ENCODE measurements at places on chromosomes 7 and 10.

DNA sequence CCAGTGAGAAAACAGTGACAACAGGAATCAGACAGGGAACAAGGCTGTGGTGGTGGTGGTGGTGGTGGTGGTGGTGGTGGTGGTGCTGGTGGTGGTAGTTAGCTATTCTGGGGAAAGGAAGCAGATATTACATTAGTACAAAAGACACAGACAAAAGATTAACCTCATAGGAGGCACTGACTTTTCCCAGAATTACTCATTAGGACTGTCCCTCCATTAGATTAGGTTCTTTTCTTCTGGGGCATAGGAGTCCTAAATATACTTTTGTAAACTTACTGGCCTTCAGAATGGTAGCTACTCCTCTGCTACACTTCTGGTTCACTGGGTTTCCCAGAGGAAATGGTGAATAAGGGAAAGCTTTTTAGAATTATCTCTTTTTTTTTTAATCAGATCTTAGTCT is 156.6 kb upstream of the SEMA3D start:
- DNase-seq: no peak

DNA sequence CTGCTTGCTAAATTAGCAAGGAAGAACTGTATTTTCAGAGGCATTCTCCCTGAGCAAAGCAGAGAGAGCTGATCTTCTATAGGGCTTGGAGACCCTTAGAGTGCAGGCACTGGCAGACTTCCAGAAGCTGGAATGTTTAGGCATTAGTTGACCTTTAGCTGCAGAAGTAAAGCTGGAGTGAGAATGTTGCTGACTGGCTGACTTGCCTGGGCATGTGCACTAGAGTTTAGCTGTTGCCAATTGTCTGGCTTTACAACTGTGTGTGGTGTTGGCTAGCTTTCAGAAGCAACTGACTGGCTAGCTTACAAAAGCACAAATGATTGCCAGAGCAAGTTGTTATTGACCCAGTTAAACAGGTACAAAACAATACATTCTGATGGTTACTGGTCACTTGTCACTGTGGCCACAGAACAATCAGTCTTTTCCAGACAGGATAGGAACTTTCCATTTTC is 25.1 kb downstream of the FAM13C start:
- DNase-seq: no peak

DNA sequence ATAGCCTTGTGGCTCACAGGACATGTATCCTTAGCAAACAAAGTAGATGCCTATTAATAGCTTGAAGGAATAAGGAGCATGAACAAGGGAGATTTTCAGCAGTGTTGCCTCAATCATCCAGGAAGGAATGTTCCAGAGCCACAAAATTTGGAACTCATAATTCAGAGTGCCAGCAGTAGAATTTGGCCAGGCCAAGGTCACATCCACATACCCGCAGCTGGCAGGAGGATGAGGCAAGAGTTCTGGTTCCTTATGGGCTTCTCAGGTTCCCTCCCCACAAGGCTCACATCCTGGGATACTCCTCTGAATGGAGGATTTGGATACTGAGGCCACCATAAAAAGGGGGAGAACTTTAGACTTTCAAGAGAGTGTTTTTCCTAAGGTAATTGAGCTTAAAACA is 45.8 kb downstream of the SUFU start:
- no peak for DNase-seq

DNA sequence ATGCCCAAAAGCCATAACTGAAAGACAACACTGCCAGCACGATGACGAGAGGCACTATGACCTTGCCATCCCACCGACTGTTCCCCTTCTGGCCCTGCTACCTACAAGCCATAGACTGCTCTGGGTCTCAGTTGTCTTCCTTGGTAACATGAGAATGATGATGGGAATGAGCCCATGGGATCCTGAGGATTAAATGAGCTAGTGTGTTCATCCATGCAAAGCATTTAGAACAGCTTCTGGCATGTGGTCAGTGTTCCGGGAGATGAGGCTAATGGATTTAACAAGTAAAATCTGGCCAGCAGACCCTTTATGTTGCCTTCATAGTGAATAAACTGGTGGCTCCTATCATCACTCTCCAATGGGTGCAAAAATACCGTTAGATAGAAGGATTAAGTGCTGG is 62.4 kb upstream of the WDR11 start:
- no peak for DNase-seq

GRCh38 chr10:89904755-89905154 is 203.4 kb downstream of the KIF20B start:
- no peak for DNase-seq

GRCh38 chr10:43905512-43906236 is 257.0 kb upstream of the ZNF32 start:
- no peak for DNase-seq

- DNase-seq: no peak
Observed at GRCh38 chr10:3828404-3829155, 43.6 kb upstream of the KLF6 start.

- DNase-seq: no peak
Observed at GRCh38 chr7:1087952-1088920, at the start of gene GPER1. Gene GPER1 (plus strand): TSS chr7:1088113. CDS start chr7:1091729, 3,616 bp downstream.

GRCh38 chr10:79392020-79392398 is 44.7 kb downstream of the PPIF start:
- no peak for DNase-seq

- DNase-seq: no peak
Observed at GRCh38 chr7:11415101-11415500, 416.9 kb downstream of the THSD7A start.

GRCh38 chr10:76430061-76430645 is 998.7 kb downstream of the LRMDA start:
- peak; percentile 58 for DNase-seq

DNA sequence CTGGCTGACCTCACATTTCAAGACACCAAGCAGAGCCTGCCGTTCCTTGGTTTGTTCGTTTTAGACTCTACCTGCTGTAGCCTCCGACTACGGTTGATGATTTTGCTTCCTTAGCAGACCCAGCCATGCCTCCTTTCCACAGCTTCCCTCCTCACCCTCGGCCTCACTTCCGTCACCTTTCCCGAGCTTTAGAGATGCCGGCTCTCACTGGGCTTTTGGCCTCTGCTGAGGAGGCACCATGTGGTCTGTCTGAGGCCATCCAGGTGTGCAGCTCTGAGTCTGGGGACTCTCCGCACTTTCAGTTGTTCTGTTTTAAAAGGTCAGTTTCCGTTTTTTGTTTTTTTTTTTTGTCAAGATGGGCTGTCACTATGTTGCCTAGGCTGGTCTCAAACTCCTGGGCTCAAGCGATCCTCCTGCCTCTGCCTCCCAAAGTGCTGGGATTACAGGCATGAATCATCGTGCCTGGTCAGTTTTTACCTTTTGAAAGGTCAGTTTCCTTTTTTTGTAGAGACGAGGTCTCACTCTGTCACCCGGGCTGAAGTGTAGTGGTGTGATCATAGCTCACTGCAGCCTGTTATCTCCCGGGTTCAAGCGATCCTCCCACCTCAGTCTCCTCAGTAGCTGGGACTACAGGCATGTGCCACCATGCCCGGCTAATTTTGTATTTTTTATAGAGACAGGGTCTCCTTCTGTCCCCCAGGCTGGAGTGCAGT is 11.7 kb downstream of the ORAI2 start:
- no peak for DNase-seq

- DNase-seq: no peak
Observed at GRCh38 chr10:77687621-77688020, 50.0 kb upstream of the KCNMA1 start.

GRCh38 chr7:55465691-55466090 is 100.6 kb downstream of the LANCL2 start:
- no peak for DNase-seq

- no peak for DNase-seq
Observed at GRCh38 chr10:51886438-51887068, 187.2 kb upstream of the CSTF2T start.

- DNase-seq: no peak
Observed at GRCh38 chr7:99601656-99602310, 3.7 kb downstream of the TMEM225B start.

- DNase-seq: peak; percentile 33
Observed at GRCh38 chr7:128869138-128869943, 6.7 kb downstream of the ATP6V1F start.

GRCh38 chr10:72277340-72277995 is 3.7 kb downstream of the DDIT4 start:
- no peak for DNase-seq

DNA sequence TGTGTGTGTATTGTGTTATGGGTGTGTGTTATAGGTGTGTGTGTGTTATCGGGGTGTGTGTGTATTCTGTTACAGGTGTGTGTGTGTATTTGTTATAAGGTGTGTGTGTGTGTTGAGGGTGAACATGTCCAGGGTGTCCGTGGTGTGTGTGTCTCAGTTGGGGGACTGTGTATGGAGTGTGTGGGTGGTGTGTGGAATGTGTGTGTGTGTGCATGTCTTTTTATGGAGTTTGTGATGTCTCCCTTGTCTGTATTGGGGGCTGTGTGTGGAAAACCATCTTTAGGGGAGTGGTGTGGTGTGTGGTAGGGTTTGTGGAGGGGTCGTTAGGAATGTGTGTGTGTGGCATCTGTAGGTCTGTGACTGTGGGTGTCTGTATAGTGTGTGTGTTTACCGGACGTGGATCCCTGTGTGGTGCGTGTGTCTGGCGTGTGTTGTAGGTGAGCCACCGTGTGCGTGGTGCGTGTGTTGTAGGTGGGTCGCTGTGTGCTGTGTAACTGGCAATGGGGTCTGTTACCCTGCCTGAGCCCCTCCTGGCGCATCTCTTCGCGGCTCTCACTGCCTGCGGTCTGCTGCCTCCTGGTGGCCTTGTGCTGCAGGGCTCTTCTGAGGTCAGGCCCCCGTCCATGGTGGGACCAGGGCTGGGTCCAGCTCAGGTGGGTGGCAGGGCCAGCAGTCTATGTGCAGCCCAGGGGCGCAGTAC is 61.7 kb downstream of the PALD1 start:
- DNase-seq: peak; percentile 5

- no peak for DNase-seq
Observed at GRCh38 chr7:114835303-114835702, 86.6 kb upstream of the MDFIC start.

- DNase-seq: peak; percentile 13
Observed at GRCh38 chr10:4767033-4767814, 58.8 kb upstream of the AKR1E2 start.
